ENCODE measurements at places on chromosomes 4 and X.

DNA sequence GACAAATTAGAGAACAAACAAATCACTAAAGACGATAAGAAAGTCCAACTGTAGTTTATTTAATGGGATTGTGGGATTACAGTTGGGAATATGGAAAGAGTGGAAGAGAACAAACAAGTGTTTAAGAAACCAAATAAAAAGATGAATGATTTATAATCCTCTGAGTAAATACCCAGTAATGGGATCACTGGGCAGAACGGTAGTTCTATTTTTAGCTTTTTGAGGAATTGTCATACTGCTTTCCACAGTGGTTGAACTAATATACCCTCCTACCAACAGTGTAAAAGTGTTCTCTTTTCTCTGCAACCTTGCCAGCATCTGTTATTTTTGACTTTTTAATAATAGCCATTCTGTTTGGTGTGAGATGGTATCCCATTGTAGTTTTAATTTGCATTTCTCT, 15.0 kb downstream of the C4orf51 start:
- DNase-seq: no peak

DNA sequence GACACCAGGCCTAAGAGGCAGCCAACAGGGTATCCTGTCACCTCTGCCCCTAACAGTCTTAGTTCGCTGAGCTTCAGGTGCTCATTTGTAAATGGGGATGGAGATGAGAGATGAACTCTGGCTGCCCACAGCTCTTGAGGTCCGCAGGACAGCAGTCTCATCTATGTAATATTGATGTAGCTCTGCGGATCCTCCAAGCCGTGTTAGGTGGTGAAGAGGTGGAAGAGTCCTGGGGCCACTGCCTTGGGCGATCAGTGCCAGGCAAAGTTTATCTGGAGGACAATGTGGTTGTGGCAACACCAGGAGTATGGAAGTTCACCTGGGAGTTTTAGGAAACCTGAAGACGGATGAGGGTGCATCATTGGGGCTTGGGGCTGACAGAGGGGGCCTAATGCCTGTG, 13.4 kb downstream of the TRO start:
- DNase-seq: no peak

GRCh38 chr4:159169404-159170302, 66.8 kb downstream of the RAPGEF2 start:
- DNase-seq: no peak

DNA sequence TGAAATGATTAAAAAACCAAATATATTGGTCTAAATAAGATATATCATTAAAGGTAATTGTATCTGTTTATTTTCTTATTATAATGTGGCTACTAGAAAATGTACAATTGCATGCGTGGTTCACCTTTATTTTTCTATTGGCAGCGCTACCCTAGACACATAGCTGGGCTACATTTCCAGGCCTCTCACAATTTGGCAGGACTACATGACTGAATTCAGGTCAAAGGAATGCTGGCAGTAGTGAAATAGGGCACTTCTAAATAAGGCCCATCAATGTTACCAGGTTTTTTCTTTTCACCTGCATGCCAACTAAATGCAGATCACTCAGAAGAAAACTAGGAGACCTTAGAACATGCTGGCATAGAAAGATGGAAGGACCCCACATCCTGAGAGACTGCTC, 1072.9 kb upstream of the SLIT2 start:
- no peak for DNase-seq

DNA sequence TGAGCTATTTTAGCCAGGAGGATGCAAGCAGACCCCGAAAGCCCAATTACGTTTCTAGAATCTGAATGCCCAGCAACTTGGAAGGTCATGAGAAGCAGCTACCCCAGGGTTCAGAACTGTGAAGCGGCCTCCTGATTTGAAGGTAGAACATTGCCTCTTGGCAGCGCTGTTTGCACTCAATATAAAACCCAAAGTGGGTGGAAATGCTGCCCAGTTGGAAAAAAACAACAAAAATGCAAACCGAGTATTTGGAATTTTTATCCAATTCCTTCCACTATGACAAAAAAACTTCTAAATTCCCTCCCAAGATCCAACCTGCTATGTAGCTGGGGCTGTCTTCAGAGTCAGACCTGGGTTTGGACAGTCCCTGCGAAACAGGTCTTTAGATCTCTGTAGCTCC, 103.3 kb upstream of the RBPJ start:
- DNase-seq: no peak

- DNase-seq: no peak
Observed at GRCh38 chr4:183436417-183436816, 8.0 kb upstream of the CDKN2AIP start.

- DNase-seq: no peak
Observed at GRCh38 chr4:61485056-61485455, 284.9 kb downstream of the ADGRL3 start.

GRCh38 chr4:125735102-125735501, 420.3 kb downstream of the FAT4 start:
- DNase-seq: no peak

DNA sequence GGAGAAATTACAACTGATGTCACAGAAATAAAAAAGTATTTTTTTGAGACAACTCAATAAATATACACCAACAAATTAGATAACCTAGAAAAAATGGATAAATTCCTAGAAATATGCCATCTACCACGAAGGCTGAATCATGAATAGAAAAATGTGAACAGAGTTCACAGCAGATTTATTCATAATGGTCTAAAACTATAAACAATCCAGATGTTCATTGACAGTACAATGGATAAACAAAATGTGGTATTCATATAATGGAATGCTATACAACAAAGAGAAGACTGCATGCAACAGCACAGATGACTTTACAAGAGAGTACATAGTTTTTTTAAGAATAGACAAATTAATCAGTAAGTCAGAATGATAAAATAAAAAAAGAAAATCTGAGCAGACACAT, 55.2 kb downstream of the CLOCK start:
- no peak for DNase-seq

GRCh38 chr4:55378617-55379467, 16.9 kb upstream of the TMEM165 start:
- no peak for DNase-seq

DNA sequence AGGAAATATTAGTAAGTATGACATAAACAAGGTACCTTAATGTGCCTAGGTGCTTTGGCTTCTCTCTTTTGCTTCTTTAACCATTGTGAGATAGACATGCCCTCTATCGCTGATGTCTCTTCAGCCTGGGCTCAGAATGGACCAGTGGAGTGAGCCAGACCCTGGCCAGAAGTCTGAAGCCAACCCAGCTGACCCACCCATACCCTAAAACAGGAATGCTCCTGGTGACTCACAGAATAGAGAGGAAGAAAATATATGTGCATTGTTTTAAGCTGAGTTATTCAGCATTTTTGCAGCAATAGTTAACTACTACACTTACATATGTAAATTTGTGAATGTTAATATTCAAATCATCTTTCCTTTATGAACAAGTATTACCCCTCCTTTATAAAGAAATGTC, 167.5 kb upstream of the PCDH10 start:
- DNase-seq: no peak

GRCh38 chr4:114780205-114780604, 181.6 kb downstream of the UGT8 start:
- no peak for DNase-seq

- no peak for DNase-seq
Observed at GRCh38 chrX:19332983-19333382, 10.7 kb upstream of the PDHA1 start.

DNA sequence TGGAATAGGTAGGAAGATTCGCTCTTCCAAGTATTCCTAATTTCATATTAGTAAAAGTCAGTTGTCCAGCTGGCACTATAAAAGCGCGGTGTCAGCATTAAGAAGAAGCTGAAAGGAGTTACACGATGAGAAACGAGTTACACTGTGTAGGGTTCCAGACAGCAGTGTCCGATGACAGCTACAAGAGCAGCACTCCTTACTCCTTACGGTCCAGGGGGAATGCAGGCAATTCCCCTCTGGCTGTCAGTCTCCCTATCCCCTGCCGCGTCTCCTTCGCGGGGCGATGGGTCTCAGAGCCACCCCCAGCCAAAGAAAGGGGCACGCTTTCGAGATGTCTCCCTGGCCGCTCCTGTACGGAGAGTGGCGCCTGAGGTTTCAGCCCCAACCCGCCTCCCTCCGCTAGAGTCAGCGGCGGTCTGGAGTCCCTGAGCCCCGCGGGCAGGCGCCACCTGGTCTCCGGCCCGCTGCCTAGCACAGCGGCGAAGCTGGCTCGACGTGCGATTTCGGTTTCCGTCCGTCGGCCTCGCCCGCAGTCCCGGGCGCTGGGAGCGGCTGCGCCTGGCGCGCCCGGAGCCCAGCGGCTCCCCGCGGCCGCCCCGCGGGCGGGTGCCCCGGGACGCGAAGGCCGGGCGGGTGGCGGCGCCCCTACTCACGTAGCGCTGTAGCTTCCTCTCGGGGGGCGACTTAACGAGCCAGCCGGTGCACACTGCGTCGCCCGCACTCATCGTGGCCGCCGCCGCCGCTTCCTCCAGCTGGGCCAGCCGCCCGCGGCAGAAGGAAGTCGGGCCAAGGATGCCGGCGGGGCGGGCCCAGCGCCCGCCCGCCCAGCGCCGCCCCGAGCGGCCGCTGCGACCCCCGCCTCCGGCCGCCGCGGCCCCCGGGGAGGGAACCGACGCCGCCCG, at the start of gene GAB3:
TSS of gene GAB3 (minus strand) at position 777 of the 902 bp plus-strand sequence. CDS start at position 725, 52 bp downstream.
- no peak for DNase-seq

DNA sequence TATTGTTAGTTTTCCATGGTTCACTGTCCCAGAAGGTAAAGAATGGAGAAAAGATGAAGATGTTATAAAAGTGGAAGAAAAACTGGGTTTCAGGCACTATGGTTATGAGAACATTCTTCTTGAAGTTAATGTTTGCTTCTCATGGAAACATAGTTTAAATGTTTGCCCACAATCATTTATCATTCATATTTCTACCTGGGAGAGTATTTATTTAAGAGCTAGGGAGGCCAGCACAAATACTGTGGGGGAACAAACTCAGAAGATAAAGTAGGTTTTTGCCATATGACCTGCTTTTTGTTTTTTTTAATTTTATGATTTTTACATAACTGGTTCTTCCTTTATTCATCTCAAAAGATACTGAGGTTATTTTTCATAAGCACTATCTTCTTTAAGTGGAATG, 96.8 kb downstream of the GC start:
- DNase-seq: no peak

Measured in stimulated activated CD4-positive, alpha-beta T cell treated with anti-CD3 and anti-CD28 coated beads, Interleukin-12 subunit alpha, Interleukin-12 subunit beta, amount 100 ng/mL, for 48 hours (primary cell).